ENCODE measurements at places on chromosomes 6 and 20. TPM values are rescaled to one million over a fixed set of nuclear protein-coding genes. Genes with fewer than 3 reads are reported as not detected.

ULBP3 gene
- total RNA-seq, result 4.2 TPM

- DNase-seq, result no peak
Measured at GRCh38 chr6:150118203-150118602, 24.6 kb upstream of the PPP1R14C start.

- DNase-seq, result no peak
Measured at GRCh38 chr6:43807228-43808061, 37.4 kb downstream of the VEGFA start.

CARMIL1 gene
- total RNA-seq, result 45.5 TPM

DNA sequence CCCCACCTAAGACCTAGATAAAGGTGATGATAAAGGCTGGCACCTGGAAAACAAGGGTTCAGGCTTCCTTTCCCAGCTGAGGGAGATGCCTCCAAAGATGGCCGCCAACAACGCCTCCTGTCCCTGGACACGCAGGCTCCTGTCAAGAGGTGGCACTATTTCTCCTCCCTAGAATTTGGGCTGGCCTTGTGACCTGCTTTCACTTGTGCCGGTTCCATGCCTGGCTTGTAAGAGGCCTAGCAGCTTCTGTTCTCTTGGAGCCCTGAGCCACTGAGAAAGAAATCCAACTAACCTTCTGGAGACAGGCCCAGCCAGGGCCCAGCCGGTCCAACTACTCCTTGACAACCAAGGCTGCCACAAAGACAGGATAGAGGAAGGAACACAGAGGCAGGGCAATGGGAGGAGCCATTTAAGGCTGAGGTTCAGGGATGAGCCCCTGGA, 60.2 kb upstream of the RALY start:
- DNase-seq, result peak; percentile 94

GRCh38 chr20:34558320-34559218, at the start of gene MAP1LC3A:
TSS of gene MAP1LC3A (plus strand) at chr20:34558718. CDS start at chr20:34558869, 151 bp downstream.
- no peak for DNase-seq

SLC13A3 gene
- 4.1 TPM for total RNA-seq

TRAPPC3L gene
- not detected for total RNA-seq

VSTM2L gene
- 0.51 TPM for total RNA-seq

DNA sequence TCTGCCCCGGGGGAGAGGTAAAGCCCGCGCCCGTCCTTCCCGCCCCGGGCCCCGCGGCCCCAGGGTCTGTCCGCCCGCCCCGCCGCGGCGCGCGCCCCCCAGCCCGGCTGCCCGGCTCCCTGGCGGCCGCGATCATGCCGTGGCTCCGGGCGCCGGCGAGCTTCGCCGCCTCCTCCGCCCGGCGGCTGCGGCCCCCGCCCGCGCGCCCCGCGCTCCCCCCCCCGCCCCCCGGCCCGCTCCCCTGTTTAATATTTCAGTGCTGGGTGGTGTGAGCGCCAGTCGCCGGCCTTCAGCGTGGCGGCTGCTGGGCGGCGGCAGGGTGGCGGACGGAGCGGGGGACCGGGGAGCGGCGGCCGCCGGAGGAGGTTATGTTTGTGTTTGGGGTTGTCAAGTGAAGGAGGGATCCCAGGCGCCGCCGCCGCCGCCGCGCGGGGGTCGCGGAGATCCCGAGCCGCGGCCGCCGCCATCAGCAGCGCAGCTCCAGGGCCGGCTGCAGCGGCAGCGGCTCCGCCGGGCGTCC, at the start of gene HIVEP1:
HIVEP1 (plus strand) TSS at position 275 of the 520 bp plus-strand sequence. CDS start 3,317 bp downstream, outside the sequence.
- no peak for DNase-seq

PLG gene
- not detected for total RNA-seq

- DNase-seq, result no peak
Measured at GRCh38 chr6:16092990-16093389, 35.9 kb upstream of the MYLIP start.

DNA sequence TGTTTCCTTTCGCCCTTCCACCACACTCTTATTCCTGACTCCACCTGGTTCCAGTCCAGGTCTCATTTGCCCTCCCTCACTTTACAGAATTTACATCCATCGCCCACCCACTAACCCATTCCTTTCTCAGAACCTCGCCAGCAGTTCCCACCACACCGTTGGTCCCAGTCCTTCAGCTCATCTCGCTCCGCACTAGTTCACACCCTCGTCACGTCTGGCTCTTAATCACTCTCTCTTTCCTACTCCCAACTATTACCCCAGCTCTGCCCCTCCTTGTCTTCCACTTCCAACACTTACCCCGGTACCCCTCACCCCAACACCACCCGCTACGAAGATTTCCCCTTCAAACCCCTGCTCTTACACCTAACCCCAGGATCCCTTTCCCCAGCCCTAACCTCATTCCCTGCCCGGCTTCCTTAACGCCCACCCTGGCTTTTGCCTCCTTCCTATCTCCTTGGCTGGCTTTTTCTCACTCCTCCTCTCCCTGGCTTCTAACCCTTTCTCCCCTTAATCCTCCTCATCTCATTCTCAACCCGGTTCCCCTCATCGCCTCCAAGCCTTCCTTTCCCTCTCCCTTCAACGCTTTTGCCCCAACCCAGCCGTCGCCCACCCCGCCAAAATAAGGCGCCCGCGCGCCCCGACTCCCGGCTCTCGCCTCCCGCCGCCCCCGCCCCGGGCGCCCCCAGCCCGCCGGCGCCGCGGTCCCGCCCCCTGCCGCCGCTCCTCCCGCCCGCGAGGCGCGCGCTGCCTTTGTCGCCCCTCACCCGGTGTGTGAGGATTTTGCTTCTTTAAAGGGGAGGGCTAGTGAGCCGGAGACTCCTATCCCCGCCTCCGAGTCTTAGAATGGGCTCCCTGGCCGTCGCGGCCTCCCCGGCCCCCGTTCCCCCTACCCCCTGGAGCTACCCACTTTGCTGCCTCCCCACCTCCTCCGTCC, 542 bp downstream of the USP49 start:
- no peak for DNase-seq

- no peak for DNase-seq
Measured at GRCh38 chr20:62524505-62524911, 48.7 kb upstream of the GATA5 start.

MYB gene
- 1.3 TPM for total RNA-seq

PHACTR1 gene
- 2.8 TPM for total RNA-seq

- DNase-seq, result no peak
Measured at GRCh38 chr20:38735172-38735571, 10.9 kb downstream of the SLC32A1 start.

TP53TG5 gene
- not detected for total RNA-seq

ZSCAN9 gene
- 9.9 TPM for total RNA-seq

DNA sequence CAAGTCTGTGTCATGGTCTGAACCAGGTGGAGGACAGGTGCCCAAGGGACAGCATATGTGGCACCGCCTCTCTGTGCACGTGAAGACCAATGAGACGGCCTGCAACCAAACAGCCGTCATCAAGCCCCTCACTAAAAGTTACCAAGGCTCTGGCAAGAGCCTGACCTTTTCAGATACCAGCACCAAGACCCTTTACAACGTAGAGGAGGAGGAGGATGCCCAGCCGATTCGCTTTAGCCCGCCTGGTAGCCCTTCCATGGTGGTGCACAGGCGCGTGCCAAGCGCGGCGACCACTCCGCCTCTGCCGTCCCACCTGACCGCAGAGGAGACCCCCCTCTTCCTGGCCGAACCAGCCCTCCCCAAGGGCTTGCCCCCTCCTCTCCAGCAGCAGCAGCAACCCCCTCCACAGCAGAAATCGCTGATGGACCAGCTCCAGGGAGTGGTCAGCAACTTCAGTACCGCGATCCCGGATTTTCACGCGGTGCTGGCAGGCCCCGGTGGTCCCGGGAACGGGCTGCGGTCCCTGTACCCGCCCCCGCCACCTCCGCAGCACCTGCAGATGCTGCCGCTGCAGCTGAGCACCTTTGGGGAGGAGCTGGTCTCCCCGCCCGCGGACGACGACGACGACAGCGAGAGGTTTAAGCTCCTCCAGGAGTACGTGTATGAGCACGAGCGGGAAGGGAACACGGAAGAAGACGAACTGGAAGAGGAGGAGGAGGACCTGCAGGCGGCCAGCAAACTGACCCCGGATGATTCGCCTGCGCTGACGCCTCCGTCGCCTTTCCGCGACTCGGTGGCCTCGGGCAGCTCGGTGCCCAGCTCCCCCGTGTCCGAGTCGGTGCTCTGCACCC, 109.5 kb upstream of the RAB32 start:
- no peak for DNase-seq

GRCh38 chr6:56486681-56487080, 156.0 kb downstream of the DST start:
- no peak for DNase-seq

- DNase-seq, result peak; percentile 74
Measured at GRCh38 chr6:146503096-146503495, 40.5 kb upstream of the RAB32 start.

IPCEF1 gene
- 0.13 TPM for total RNA-seq

DNA sequence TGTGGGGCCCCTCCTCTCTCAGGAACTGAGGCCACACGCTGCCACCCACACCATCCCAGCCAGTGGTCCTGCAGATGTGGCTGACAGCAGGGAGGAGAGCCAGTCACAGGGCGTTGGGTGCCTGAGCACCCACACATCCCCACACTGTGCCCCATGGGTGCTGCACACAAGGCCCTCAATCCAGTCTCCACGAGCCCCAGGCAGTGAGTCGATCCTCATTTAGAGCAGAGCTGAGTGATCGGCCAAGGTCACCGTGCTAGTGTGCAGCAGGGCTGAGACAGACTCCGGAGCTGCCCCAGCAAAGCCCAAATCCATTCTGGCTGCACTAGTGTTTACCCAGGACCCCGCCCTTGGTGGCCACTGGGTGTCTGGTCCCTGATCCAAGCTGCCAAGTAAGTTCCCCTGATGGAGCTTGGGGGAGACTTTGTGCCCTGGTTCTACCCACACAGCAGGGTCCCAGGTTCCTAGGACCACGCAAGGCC, 9.0 kb downstream of the C20orf203 start:
- no peak for DNase-seq

HRH3 gene
- total RNA-seq, result not detected

C20orf204 gene
- 0.59 TPM for total RNA-seq

MAN1A1 gene
- 1.3 TPM for total RNA-seq

APCDD1L gene
- total RNA-seq, result not detected

GRCh38 chr20:50462093-50462690, 48.0 kb upstream of the PTPN1 start:
- DNase-seq, result no peak

RNF217 gene
- total RNA-seq, result 13.0 TPM

- DNase-seq, result no peak
Measured at GRCh38 chr20:44720997-44721784, 6.0 kb downstream of the CCN5 start.

GRCh38 chr6:83086751-83087150, 19.3 kb downstream of the DOP1A start:
- DNase-seq, result no peak

- DNase-seq, result no peak
Measured at GRCh38 chr6:10266061-10266460, 148.8 kb downstream of the TFAP2A start.

DNA sequence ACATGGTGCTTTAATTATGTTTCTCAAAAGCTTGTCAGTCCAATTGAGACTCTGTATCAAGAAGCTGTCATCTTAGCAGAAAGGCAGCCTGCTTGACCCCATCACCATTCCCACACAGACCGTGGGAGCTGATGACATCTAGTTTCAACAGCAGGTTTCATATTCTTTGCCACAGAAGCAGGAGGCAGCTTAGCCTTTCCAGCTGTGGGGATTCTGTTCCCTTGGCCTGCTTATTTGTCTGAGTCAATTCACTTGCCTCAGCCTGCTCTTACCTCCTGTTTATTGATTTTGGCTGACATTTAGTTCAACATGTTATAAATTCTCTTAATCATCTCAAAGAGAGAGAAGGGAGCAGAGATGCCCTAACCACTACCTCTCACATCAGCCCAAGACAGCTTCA, 527.7 kb downstream of the ADGRB3 start:
- no peak for DNase-seq

- DNase-seq, result no peak
Measured at GRCh38 chr6:80333342-80333741, 226.9 kb downstream of the BCKDHB start.

ARFGEF2 gene
- 104 TPM for total RNA-seq

DNA sequence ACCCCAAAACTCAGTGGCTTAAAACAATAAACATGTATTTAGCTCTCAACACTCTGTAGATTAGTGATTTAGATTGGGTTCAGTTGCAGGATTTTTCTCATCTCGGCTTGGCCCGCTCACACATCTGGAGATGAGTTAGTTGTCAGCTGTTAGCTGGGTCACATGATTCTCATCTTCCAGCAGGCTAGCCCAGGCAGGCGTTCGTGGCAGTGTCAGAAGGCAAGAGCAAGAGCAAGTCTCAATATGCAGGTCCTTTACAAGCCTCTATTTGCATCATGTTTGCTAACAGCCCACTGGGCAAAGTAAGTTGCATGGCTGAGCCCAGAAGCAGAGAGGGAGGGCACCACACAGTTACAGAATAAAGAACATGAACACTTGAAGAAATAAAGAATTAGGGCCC, 83.6 kb upstream of the MYLIP start:
- DNase-seq, result no peak

DNA sequence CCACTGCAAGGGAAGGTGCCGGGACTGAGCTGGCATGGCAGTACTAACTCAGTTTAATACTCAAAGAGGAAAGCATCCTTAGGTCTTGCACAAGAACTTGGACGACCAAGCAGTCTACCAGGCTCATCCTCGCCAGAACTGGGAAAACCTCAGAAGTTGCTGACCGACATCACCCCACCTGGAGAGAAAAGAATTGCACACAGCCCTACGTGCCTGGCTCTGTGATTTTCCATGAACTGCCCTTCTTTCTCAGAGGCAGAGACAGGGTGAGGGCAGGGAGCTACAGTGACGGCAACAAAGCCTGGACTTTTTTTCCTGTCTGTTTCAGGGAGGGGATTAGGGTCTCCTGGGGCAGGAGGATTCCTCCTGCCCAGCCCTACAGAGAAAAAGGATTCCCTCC, 8.0 kb downstream of the JAG1 start:
- DNase-seq, result no peak

- no peak for DNase-seq
Measured at GRCh38 chr6:12842114-12842513, 125.5 kb downstream of the PHACTR1 start.

DNA sequence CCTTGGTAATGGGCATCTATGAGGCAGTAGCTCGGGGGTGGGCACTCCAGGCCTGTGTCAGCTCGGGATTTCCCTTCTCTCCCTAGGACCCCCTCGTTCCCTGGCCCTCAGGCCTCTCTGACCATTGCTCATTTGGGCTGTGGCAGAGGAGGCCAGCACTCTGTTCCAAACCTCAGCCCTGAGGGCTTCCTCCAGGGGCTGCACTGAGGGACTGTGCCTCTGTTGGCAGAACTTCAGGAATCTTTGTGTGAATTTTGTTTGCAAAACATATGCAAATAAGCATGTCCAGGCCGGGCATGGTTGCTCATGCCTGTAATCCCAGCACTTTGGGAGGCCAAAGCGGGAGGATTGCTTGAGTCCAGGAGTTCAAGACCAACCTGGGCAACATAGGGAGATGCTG, 11.0 kb downstream of the PACSIN1 start:
- no peak for DNase-seq

Measured in SK-MEL-5 (cell line).